ENCODE measurements at places on chromosomes 5 and 9.

- no peak for DNase-seq
Measured at GRCh38 chr5:44783634-44784315, 25.0 kb upstream of the MRPS30 start.

- peak; percentile 19 for DNase-seq
Measured at GRCh38 chr5:191036-191948, at the start of gene LRRC14B. LRRC14B (plus strand) TSS chr5:191495; CDS start chr5:191539, 44 bp downstream.

DNA sequence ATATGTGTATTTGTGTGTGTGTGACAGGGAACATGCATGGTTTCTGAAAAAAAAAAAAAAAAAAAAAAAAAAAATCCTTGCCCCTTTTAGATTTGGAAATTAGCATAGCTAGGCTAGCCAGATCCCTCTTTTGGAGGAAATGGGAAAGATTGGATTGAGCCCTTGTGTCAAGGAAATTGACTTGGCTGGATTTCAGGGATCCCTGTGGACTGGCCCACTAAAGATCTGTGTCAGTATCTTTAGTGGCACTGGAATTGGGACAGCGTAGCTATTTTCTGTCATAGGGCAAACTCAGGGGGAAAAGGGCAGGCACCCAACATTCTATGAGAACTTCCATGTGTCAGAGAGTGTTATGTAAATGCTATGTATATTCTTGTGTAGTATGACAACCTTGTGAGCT is 35.4 kb downstream of the SH3GL2 start:
- no peak for DNase-seq

- DNase-seq, result no peak
Measured at GRCh38 chr5:145921211-145921610, 15.2 kb upstream of the SH3RF2 start.

DNA sequence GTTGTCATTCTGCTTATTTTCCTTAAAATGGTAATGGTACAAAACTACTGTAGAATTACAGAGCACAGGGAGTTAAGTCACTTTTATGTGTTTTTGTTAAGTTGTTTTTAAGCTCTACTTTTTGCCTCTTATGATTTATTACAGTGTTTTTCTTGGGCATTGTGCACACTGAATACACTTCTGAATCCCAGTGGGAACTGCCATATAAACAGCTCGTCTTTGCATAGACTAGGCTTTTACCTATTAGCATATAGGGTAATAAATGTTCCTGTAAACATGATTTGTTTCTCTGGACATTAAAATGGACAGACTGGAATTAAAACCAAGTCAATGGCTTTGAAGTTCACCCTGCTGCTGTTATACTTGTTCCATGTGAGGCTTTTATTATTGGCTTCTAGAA is 12.2 kb downstream of the KLF9 start:
- DNase-seq, result no peak

- DNase-seq, result no peak
Measured at GRCh38 chr9:79264511-79265355, 307.0 kb upstream of the TLE4 start.

DNA sequence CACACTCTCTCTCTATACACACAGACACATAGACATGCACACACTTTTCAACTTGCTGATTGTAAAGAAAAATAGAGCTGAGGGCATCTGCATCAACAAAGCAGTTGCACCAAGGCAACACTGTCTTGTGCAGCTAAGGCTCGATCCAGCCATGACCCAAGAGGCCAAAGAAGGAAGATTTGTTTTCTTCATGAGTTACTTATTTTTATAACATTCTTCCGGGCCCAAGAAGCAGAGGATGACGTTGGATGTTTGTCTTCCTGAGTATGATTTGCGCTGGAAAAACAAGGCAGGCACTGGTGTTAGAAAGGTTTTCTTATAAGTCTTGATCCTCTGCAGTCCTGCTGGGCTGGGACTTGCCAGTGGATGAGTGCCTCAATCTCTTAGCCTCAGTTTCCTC is 344.1 kb downstream of the ADAMTS6 start:
- DNase-seq, result no peak

- DNase-seq, result peak; percentile 21
Measured at GRCh38 chr5:130109152-130109551, 204.9 kb downstream of the CHSY3 start.

GRCh38 chr5:122999947-123000563 is 36.5 kb downstream of the PPIC start:
- DNase-seq, result no peak

GRCh38 chr9:28718226-28718625 is 1144.9 kb upstream of the C9orf72 start:
- no peak for DNase-seq

DNA sequence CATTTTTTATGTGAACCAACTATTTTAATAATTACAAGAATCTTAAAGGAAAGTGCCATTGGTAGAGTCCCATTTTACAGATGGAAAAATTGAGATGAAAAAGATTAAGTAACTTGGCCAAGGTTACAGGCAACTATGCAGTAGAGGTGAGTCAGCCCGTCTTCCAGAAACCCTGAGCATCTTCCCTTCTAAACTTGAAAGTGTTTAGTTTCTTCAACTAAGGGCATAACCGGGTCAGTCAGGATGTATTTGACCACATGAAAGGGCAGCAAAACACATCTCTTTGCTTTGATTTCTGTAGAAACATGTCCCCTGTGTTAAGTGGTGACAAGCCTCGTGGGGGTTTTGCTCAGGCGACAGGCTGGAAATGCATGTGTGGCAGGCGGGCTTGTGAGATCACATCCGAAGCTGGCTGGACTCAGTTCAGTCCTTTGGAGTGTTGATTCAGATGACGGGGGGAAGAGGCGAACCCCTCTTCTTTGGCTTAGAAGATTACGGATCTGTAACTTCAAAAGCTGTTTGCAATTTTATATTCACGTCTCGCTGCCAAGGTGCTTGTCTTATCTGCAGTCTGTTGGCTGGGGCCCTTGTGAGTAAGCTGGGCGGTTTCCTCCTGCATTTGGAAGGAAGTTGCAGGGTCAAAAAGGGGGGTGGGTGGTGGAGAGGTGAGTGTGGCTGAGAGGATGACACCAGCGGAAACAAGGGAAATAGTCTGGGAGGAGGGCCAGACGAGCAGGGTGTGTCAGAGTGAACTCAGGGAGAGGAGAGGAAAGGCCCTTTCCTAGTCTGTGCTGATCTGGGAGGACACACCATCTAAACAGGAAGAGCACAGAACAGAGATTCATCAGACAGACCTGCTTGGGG is 78.9 kb upstream of the RPS23 start:
- no peak for DNase-seq

- no peak for DNase-seq
Measured at GRCh38 chr5:105877592-105877991, 1793.1 kb downstream of the EFNA5 start.

- DNase-seq, result no peak
Measured at GRCh38 chr9:99264070-99264680, 42.1 kb downstream of the SEC61B start.

- no peak for DNase-seq
Measured at GRCh38 chr5:147391781-147392180, 118.1 kb downstream of the DPYSL3 start.

- no peak for DNase-seq
Measured at GRCh38 chr9:103919605-103920209, 174.4 kb upstream of the SMC2 start.

DNA sequence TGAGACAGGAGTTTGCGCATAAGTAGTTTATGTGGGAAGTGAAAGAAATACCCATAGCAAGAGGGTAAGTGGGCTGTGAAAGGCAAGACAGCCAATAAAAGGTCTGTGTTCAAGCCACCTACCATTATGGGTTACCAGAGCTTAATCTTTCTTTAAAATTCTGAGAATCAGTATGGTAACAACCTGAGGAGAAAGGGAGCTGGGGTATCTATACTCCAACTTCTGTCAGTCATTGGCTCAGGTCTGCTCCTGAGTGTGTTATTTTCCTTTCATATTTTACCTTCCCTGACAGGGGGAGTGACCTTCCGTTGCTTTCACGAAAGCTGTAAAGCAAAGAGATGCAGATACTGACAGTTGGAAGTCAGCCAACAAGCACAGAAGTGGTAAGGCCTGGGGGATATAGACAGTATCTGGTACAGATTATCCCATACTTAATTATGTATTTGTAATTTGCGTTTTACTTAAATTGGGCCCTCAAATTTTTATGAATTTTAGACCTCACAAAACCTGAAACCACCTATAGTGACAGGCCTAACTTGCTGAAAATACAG is 233.4 kb downstream of the RAB3C start:
- peak; percentile 5 for DNase-seq

DNA sequence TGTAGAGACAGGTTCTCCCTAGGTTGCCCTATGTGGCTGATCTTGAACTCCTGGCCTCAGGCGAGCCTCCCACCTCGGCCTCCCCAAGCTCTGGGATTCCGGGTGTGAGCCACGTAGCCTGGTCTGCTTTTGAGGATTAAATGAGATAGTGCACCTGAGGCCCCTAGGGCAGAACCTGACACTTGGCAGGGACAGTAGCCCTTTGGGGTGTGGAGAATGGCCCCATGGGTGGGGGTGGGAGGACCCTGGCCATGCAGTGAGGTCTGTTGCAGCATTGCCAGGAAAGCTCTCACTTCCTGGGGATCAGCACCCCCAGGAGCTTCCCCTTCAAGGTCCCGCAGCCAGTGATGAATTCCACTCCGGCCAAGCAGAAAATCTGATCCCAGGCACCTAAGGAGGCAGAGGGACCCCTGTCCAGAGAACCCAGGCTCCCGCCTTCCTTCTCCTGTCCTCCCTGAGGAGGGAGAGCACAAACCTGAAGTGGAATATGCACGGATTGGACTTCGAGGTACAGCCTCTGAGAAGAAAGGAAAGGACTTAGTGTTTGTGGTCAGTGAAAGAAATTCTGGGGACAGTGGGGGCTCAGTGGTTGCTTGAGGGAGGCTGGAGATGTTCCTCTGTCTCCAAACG is 73.9 kb upstream of the UNC5A start:
- DNase-seq, result no peak

GRCh38 chr5:154603953-154604679 is 126.1 kb upstream of the HAND1 start:
- no peak for DNase-seq

Measured in SHP77 treated with DMSO at 0.1 percent for 48 hours (cell line).